HTR-8/SVneo (cell line): ENCODE measurements at places on chromosomes 6 and 20.

DNA sequence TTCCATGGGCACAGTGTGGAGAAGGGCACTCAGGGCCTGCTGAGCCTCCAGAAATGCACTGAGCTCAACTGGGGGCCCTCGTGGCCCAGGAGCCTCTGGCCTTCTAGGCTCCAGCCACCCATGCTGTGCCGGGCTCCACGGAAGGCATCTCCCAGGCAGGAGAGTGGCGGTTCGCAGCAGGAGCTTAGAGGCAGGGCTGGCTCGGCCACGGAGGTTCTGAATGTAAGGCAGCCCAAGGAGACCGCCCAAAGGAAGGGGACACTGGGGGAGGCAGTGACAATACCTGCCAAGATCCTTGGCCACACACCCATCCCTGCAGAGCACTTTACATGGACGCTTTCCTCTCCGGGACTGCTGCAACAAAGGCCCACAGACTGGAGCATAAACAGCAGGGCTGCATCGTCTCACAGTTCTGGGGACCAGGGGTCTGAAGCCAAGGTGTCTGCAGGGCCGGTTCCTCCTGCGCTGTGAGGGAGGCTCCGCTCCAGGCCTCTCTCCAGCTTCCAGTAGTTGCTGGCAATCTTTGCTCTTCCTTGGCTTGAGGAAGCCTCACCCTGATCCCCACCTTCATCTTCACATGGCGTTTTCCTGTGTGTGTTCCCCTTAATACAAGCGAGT, 128.2 kb upstream of the CDH4 start:
- no peak for DNase-seq

GRCh38 chr6:68637071-68637470, 2.0 kb downstream of the ADGRB3 start:
- DNase-seq: no peak

DNA sequence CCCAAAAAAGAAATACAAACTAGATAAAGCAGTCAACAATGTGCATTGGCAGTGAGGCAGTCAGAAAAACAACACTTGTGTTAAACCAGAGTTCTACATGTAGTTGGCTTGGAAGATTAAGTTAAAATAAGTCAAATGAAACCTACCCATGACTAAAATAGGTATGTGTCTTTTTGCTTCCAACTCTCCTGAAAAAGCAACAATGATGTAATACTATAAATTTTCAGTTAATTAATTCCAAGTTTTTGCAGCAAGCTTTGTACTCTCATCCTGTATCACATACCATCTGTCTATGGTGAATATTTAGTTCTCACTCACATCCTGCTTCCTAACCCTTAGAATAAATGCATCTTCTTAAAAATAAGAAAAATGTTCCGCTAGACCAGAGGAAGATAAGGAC, 261.5 kb downstream of the KIF16B start:
- DNase-seq: no peak

GRCh38 chr6:90997076-90997475, 410.2 kb upstream of the MAP3K7 start:
- no peak for DNase-seq

DNA sequence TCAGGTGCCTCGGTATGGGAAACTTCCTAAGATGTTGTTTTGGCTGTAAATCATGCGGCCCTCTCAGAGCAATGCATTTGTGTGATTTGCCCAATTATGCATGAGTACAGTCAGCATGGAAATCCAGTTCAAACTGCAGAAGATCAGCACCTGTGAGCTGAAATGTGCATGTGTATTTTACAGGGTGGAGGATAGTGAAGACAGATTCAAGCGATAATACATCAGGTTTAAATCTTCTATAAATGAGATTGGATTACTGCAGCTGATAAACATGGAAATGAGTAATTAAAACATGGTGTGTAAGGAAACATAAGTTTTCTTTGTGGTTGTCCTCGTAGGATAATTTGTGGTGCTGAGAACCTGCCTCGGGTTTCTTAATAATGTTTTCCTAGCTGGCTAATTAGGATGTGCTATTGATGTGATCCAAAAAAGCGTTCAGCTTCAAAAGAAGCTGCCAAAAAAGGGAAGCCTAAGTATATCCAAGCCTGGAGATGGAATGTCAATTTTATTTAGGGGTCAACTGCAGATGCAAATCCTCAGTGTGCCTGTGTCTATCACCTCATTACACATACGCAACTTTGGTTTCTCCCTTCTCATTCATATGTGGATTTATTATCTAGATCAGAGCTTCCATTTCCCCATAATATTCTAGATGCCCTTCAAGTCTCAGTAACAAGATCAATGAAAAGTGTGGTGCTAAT, 117.1 kb upstream of the CCDC28A start:
- DNase-seq: no peak

DNA sequence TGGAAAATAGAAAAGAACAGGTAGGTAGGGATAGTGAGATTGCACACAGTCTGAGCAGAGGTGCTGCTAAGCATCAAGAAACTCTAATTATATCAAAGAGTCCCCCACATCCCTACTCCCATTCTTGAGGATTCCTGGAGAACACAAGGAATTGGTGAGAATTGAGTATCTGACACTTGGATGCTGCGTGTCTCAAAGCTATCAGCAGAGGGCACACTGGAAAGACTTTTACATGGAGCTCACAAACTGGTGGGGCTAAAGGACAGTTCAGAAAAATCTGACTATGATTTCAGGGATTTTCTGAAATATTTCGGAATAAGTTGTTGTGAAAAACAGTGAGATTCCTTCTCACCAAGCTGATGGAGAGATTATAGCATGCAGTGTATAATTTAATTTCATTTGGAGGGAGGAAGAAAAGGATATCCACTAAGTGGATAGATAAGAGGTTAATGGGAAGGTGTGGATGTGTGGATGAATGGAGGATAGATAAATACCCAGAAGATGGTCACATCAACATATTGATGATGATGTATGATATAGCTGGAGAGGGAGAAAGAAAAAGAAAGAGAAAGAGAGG, 215.4 kb upstream of the DEFB112 start:
- DNase-seq: peak; percentile 23

DNA sequence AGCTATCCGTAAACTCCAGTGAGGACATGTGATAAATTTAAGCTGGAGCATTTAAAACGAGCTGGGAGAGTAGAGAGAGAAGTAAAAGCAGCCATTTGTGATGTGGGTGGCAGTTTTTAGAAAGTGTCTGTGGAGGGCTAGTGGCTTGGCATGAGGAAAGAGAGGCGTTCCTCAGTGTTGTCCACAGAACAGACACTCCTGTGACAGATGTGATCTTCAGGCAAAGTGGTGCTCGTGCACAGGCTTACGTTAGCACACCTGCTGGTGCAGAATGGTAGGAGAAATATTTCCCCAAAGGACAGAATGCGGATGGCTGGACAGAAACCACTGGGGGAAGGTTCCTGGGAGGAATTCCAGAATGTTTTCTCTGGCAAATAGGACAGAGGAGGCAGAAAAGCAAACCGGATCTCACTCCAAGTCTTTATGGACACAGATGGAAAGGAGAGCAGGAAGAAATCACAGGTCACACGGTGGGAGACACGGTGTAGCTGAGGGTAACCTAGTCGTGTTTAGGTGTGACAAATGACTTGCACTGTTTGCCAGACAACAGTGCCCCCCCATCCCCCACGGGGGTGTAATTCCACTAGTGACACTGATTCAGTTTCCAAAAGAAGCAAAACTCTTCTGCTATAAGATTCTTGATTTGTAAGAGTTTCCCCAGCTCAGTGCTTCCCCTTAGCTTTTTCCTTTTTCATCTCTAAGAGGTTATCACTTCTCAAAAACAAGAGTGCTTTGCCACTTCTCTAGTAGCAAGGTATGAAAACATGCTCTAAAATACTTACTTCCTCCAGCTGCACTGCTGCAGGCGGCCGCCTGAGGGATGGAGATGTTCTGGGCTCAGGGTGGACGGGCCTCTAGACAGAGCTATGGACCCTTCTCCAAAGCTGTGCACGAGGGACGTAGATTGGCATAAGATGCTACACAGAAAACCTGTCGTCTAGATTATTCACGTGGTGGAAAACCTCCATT, 293.2 kb downstream of the QKI start:
- DNase-seq: no peak

- no peak for DNase-seq
Observed at GRCh38 chr6:37559050-37559449, 59.4 kb upstream of the CCDC167 start.

DNA sequence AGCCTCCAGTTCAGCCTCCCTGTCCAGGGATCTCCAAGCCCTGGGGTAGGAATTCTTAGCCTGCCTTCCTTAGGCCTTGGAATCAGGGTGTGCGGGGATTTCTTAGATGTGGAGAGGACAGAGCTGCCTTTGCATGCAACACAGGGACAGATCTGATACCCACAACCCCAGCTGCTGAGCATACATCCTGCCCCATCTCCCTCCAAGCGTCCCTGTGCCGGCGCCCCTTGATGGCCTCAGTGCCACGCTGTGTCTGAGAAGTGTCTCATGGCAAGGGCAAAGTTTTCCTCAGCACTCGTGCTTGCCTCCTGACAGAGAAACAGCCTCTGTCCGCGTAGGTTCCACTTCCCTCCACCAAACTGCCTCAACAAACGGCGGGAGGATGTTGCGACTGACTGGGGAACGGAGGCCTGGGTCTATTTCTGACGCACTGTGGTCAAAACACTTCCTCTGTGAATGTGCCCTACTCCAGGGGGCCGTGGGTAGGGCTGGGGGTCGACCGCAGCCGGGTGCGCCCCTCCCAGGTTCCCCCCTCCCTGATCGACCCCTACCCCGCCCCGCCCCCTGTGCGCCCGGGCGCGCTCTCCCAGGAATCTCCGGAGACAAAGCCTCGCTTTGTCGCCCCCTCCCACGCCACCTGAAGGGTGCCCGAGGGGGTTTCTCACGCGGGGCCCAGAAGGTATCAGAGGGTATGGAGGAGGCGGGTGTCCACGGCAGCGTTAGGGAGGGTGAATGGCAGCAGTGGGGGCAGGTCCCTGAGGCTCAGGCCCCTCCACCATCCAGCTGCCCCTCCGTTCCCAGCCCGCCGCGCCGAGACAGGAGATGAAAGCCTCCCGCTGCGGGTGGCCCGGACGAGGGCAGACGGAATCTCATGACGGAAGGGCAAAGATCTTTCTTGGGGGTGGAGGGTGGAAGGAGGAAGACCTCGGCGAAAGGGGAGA, 806 bp downstream of the MICAL1 start:
- peak; percentile 25 for DNase-seq

DNA sequence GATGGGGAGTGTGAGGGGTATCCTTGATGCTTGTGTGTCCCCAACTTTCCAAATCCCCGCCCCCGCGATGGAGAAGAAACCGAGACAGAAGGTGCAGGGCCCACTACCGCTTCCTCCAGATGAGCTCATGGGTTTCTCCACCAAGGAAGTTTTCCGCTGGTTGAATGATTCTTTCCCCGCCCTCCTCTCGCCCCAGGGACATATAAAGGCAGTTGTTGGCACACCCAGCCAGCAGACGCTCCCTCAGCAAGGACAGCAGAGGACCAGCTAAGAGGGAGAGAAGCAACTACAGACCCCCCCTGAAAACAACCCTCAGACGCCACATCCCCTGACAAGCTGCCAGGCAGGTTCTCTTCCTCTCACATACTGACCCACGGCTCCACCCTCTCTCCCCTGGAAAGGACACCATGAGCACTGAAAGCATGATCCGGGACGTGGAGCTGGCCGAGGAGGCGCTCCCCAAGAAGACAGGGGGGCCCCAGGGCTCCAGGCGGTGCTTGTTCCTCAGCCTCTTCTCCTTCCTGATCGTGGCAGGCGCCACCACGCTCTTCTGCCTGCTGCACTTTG, at the start of gene TNF:
TSS of gene TNF (plus strand) at position 231 of the 567 bp plus-strand sequence. CDS start at position 408, 177 bp downstream.
- no peak for DNase-seq
